NCI-H187 (cell line): ENCODE measurements at places on chromosomes 13 and 19.

DNA sequence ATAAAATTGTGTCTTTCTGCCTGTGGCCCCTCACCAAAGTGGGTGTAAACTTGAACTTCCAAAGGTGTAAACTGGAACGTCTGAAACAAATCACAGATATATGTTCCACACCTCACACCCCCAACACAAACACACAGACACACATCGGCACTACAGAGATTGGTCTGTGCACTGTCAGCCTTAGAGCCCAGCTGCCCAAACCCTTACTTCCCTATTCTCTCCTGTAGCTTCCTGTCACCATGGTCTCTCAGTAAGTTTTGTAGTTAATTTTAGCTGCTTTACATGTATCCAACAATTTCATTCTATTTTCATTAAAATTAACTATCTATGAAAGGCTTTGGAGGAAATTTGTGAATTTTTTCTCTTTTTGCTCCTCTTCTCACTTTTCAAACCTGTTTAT lies 5.4 kb downstream of the TM9SF2 start:
- DNase-seq, result no peak

DNA sequence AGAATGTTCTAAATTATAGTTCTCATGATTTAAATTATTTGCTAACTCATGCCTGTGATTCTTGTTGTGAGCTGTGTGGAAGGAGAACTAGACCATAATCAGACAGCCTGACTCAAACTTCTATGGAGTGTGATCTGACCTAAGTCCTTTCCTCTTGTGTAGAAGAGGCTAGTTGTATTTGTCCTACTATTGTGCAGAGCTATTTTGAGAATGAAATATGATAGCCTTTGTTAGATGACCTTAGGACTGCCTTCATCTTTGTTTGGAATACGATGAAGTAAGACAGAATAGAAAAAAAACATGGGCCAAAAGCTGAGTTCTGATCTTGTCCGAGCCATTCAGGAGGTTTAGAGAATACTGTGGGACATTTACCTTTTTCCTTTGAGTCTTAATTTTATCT lies 119.4 kb downstream of the STOML3 start:
- no peak for DNase-seq

- no peak for DNase-seq
These were observed 61.1 kb downstream of the IRS2 start for GRCh38 chr13:109725297-109725696.

- DNase-seq, result no peak
These were observed 50.7 kb downstream of the ZNF723 start for GRCh38 chr19:22882797-22883196.

GRCh38 chr13:19089315-19089714 lies 92.3 kb downstream of the TUBA3C start:
- DNase-seq, result no peak

GRCh38 chr13:72253754-72254153 lies 386.8 kb upstream of the DACH1 start:
- no peak for DNase-seq

- DNase-seq, result peak; percentile 54
These were observed at the start of gene FUT2 for GRCh38 chr19:48695743-48696352. FUT2 (plus strand) TSS chr19:48695971; CDS start chr19:48702957, 6,986 bp downstream.

DNA sequence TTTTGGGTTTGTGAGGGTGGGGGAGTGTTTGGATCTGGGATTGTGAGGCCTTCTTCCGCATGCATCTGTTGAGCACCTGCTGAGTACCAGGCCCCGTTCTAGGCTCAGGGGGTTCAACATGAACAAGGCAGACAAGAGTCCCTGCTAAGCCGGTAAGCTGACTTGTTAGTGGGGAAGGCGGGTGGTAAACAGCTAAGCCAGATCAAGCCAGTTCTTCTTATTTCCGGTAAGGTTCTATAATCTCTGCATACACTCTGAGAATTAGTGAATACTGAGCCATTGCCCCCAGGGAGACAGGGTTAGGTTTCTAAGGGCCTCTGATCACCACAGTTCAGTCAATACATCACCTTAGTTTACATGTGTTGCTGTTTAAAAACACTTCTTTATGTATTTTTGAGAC lies 9.9 kb upstream of the EHD2 start:
- DNase-seq, result no peak

GRCh38 chr13:94315188-94315587 lies 164.3 kb downstream of the DCT start:
- no peak for DNase-seq

DNA sequence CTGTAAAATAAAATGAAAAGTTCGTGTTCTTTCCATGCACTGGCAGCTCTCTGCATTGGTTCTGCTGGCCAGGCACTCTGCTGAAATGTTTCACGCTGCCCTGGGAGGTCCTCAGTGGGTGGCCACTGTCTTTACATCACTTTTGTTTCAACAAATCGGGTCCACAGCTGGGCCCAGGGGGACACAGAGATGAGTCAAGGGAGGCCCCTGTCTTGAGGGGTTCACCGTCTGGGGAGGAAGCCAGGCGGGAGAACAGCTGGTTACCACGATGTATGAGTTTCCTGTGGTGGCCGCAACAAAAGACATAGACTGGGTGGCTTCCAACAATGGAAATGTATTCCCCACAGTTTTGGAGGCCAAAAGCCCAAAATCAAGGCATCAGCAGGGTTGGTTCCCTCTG lies 5.1 kb upstream of the KLF2 start:
- no peak for DNase-seq

- no peak for DNase-seq
These were observed 2.7 kb upstream of the ZFP82 start for GRCh38 chr19:36420961-36421748.

GRCh38 chr13:70408865-70409264 lies 300.6 kb upstream of the KLHL1 start:
- DNase-seq, result no peak

- DNase-seq, result no peak
These were observed 27.0 kb downstream of the NFIX start for GRCh38 chr19:13022111-13022858.

- no peak for DNase-seq
These were observed 105.2 kb downstream of the SLITRK6 start for GRCh38 chr13:85693889-85694511.

- DNase-seq, result no peak
These were observed 17.1 kb downstream of the KLF5 start for GRCh38 chr13:73075954-73076353.

GRCh38 chr19:6587093-6587820 lies 3.7 kb downstream of the CD70 start:
- DNase-seq, result no peak

- DNase-seq, result no peak
These were observed 34.8 kb upstream of the C1QTNF9 start for GRCh38 chr13:24274452-24275021.

- DNase-seq, result no peak
These were observed 67.8 kb upstream of the FARP1 start for GRCh38 chr13:98075048-98075447.
